ENCODE measurements at places on chromosomes 12 and 14.

GRCh38 chr12:67742461-67742860 lies 93.9 kb downstream of the DYRK2 start:
- no peak for DNase-seq

DNA sequence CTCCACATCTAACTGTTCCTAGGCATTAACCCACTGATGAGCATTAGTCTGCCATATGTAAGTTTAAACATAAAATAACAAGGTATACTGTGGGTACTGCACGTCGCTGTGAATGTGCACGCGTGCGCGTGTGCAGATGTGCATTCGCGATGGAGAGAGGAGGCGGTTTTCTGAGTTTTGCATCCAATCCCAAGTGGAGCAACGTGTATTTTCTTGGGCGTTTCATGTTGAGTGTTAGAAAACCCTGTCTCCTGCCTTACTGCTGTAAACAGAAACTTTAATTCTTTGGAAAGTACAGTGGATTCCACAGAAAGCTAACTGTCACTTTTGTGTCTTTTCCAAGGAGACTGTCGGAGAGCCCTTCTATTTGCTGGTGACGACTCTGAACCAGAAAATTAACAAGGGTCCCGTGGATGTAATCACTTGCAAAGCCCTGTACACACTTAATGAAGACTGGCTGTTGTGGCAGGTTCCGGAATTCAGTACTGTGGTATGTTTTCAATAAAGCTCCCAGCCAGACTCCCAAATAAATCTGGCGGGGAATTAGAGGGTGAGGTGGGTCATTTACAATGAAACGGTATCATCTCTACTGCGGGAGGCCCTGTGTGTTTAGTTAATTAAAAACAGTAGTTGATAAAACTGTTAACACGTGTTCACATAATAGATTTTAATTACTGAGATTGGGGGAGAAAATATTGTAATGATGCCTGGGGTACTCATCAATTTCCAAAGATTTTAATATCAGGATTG lies 116.5 kb downstream of the PLXNC1 start:
- DNase-seq: no peak

DNA sequence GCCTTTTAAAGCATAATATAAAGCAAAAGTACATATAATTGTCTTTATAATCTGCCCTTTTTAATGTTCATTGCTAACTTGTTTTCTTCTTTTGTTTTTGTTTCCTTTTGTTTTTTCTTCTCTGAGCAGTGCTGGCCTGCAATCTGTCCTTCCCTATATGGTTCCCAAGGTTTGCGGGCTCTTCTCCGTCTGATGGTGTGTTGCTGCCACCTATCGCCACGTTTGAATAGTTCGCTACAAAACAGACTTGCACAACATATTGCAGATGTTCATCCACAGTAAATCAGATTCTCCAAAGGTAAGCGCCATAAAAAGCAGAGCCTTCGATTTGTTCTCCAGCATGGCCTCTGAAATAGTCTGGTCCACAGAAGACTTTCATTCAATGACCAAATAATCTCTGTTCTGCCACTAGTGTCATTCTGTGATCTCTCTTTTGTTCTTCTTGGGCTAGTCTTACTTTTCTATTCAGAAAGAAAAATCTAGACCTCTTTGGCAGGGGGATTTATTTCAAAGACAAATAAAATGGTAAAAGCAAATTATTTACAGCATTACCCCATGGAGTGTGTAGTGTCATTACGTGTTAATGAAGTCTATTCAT lies 33.5 kb downstream of the C12orf50 start:
- peak; percentile 45 for DNase-seq

DNA sequence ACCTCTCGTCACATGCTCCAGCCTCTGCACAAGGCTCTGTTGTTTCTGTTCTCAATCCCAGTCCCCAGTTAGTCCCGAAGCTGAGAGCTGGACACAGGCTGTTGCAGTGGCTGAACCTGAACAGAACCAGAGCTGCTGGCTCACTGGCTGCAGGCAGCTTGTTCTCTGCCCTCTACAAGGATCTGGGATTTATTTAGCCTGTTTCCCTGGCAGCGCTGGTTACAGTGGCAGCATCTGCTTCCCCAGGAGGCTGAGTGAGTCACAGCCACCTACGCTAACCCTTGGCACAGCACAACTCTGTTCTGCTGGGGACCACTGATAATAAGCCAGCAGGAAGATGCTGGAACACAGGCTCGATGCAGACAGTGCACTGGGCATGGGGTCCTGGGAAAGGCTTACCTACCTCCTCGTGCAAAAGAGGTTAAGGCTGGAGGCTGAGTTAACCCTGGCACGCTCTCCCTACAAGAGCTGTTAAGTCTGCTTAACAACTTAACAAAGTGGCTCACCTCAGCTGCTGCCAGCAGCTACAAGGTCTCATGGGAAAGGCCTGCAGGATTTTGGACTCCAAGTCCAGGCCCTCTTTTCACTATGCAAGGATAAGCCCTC lies 299.6 kb downstream of the PCNX1 start:
- DNase-seq: no peak

GRCh38 chr12:94149119-94149780 lies 873 bp downstream of the PLXNC1 start:
- DNase-seq: peak; percentile 43

DNA sequence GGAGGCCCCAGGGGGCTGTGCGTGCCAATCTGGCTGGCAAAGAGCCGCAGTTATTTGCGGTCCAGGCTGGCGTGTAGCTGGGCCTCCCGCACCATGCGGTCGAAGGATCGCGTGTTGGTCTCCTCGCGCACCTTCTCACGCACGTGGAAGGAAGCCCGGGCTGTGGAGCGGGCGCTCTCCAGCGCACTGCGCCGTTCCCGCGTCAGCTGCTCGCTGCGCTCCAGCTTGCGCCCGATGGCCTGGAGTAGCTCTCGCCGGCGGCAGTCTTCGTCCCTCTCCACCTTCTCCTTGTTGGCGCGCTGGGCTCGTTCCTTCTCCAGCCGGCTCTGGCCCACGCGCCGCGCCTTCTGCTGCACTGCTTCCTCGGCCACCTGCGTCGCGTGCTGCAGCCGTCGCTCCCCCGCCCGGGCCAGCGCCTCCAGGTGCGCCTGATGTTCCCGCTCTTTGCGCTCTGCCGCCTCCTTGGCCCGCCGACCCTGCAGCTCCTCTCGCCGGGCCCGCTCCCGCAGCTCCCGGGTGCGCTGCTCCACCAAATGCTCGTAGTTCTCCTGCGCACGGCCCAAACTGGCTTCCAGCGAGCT lies 3.1 kb downstream of the CCDC177 start:
- peak; percentile 8 for DNase-seq

DNA sequence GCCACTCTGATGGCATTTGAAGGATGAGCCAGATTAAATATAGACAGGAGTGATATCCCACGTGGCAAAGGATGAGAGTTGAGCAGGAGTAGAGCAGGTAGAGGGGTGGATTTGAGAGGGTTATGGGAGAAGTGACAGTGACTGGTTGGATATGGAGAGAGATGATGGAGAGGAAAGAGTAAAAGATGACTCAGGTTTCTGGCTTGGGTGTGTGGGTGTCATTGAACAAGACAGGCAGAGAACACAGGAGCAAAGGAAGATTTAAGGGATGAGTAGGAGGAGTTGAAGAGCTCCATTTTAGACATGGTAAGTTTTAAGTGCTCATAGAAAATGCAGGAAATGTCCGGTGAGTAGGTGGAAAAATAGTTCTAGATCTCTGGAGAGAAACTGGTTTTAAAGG lies 136.9 kb downstream of the EGLN3 start:
- DNase-seq: no peak

DNA sequence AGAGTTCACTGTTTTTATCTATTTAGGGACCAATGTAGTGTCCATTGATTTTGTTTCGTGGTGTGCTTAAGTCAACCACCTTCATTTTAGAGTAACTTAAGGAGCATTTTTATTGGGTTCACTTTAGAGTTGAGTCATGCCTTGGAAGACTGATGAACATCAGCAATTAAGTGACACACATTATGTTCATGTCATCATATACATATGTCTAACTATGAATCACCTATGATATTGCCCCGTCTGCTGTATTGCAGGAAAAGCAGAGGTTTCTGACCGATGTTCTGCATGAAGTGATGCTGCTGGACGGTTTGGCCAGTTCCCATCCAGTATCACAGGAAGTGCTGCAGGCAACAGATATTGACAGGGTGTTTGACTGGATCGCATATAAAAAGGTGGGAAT lies 227.1 kb downstream of the TRHDE start:
- no peak for DNase-seq

GRCh38 chr12:103785243-103786031 lies 55.6 kb downstream of the NT5DC3 start:
- no peak for DNase-seq

DNA sequence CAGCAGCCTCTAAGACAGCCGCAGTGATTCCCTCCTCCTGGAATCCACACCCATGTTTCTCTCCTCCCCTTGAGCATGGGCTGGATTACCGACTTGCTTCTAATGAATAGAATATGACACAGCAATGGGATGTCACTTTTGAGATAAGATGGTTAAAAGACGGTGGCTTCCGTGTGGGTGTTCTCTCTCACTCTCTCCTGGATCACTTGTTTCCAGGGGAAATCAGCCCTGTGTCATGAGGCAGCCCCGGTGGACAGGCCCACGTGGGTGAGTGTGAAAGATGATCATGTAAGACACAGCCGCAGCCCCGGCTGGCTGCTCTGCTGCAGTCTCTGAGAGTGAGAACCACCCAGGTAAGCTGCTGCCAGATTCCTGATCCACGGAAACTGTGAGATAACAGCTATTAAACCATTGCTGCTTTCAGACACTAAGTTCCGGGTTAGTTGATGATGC lies 10.7 kb downstream of the MOAP1 start:
- no peak for DNase-seq

GRCh38 chr12:129571901-129572494 lies 331.8 kb downstream of the TMEM132D start:
- DNase-seq: no peak

DNA sequence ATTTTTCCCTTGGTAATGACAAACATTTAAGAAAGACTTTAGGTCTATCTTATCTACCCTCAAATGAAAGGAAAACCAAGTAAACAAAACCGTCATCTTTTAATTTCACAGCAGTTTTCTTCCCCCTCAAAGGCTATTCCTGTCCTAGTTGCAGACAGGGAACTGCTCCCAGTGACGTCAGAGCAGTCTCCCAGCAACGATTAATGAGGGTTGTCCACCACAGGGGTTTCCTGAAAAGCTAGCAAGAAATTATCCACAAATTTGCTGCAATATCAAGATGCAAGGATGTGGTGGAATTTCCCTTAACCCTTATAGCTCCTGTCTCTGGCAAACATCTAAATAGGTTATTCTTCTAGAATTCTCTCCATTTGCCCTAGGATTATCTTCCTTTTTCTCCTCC lies 89.1 kb upstream of the STAC3 start:
- no peak for DNase-seq

- DNase-seq: no peak
Measured at GRCh38 chr12:101859664-101860607, 17.4 kb upstream of the DRAM1 start.

All from activated CD4-positive, alpha-beta T cell treated with anti-CD3 and anti-CD28 coated beads, Interleukin-2, amount 50 U/mL, for 48 hours (primary cell).